Uterus (tissue), 4 donors: ENCODE measurements at places on chromosomes 1 and 21. TPM values are rescaled to one million over a fixed set of nuclear protein-coding genes. Genes with fewer than 3 reads are reported as not detected.

Gene TNFRSF25
- 11.1 TPM for total RNA-seq

Gene EPHA10
- total RNA-seq, result not detected

- DNase-seq, result peak; percentile 74
Observed at GRCh38 chr1:10628685-10629084, 153.9 kb downstream of the PEX14 start.

DNA sequence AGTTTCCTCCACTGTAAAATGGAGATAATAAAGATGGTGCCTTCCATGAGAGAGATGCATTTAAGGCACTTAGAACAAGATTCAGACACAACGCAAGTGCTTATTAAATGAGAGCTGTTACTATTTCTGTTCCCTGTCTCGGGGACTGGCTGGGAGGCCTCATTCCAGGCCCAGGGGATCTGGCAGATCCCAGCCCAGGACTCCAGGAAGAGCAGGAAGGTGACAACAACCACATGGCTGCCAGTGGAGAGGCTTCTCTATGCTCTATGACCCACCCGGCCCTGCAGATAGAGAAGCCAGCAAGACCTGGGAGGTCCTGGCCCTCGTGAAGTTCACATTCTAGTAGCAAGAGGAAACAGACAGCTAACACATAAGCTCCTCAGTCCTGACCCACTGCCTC is 175.5 kb downstream of the ACTL8 start:
- no peak for DNase-seq

DNA sequence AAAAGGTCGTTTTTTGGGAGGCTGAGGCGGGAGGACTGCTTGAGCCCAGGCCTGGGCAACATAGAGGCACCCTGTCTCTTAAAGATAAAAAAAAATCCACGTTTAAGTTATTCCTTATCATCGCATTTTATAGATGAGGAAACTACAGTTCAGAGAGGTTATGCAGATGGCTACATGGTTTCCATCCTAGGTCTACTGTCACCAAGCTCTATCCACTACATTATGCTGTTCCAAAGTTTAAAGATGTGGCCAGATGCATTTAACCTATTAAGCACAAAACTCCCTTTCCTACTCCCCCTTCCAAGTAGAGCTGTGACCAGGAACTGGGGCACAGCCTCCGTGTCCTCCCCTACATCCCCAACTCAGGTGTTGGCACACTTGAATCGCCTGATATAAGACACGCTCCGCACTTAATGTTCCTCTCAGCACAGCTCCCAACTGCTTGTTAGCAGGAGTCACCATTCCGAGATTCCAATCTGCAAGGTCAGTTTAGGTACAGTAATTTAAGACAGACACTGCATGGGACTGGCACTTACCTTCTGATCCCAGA is 1.3 kb downstream of the TAF5L start:
- no peak for DNase-seq

DNA sequence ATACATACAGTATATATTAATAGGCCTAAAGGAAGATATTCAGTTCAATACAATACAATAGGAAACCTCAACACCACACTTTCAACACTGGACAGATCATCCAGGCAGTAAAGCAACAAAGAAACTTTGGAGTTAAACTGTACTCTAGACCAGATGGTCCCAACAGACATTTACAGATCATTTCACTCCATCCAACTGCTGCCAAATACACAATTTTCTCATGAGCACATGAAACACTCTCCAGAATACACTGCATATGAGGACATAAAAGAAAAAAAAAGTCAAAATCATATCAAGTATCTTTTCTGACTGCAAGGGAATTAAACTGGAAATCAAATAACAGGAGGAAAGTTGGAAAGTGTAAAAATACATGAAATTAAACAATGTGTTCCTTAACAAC is 607.5 kb upstream of the BRINP3 start:
- DNase-seq, result no peak

- no peak for DNase-seq
Observed at GRCh38 chr1:9018333-9018732, 7.9 kb downstream of the SLC2A7 start.

DNA sequence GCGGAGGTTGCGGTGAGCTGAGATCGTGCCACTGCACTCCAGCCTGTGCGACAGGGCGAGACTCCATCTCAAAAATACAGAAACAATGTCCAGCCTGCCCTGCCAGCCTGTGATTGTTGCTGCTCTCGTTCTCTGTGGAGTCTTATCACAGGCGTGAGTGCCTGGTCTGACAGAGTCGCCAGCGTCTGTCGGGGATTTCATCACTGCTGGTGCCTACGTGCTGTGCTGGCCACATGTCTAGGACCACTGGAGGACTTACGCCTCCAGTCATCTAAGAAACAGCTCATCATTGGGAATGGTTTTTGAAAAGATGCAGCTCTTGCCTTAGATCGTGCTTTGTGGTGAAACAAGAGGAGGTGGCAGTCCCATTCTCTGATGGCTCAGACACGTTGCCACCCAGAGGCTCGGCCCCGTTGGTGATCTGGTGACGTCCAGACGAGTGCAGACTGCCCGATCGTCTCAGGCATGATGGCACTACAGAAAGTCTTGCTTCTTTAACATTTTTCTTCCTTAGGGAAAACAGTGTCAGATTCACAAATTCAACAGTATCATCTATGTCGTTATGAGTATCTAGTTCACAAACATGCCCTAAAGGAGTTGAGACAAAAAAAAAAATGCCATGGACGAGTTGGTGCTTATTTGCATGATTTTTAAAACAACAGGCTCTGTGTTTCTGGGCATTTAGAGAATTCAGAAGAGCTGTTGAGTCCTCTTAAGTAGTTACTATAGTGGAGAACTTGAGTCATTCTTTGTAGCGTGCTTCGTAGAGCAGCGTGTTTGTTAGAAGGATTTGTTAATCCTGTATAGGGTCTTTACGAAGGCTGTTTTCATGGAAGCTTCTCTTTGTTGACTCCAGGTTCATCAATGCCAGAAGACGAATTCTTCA is 47.5 kb downstream of the CBS start:
- DNase-seq, result no peak

Gene ERG
- total RNA-seq, result 78.6 TPM

DNA sequence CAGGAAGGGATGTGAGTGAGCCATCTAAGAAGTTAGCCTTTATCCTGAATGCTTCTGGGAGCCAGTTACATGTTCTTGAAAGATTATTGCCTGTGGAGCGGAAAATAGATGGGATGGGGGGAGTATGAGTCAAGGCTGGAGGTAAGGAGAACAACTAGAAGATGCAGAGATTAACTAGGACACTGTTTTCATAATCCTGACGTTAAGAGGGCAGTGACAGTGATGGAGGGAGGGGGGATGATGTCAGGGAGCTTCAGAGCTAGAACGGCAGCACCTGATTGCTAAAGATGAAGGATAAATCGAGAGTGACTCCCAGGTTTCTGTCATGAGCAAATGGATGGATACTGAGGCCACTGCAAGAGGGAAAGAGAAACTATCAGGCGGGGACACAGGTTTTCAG is 10.0 kb upstream of the RCSD1 start:
- DNase-seq, result no peak

DNA sequence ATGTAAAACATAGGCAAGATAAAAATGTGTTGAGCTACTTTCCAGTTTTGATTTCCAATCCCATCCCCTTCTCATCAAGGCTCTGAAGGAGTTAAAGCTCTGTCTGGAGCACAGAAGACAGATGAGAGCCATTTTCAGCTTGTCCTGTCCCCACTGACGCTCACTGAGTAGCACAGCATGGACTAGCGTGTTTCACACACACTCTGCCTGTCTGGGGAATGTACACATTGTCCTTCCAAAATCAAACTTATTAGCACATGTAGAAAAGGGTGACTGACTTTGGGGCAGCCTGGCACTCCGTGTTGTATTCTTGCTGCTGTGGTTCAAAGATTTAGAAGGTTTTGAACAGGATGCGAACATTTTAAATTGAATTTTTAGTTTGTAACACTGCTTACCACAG is 139.2 kb downstream of the NEK7 start:
- DNase-seq, result no peak

GRCh38 chr21:23858878-23859277 is 1748.4 kb downstream of the MRPL39 start:
- no peak for DNase-seq

DNA sequence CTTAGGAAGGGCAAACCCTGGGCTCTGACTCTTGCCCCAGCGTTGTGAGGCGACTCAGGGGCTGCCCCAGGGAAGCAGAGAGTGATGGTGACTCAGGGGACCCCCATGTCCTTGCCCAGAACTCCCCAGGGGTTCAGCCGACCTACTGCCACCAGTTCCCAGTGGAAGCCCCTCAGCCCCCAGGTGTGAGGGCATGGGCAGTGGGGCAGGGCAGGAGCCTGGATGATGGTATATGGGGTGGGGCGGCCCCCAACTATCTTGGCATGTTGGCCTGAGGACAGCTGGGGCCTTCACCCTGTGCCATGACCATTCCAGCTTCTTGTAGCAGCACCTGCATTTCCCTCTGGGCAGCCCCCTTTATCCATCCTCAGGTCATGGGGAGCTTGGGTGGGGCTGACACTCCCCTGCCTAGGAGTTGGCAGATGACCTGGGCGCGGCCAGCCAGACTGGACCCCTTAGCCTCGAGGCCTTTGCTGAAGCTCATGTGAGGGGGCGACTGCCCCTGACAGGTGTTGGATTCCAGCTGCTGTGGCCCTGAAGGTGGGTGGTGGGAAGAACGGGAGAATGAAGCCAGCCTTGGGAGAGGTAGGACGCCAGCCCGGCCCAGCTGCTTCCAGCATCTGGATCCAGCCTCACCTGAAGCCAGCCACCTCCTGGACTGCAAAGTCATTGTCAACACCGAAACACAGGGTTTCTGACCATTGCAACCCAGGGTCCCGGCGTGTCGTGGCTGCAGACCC is 1.8 kb upstream of the FNDC10 start:
- no peak for DNase-seq

Gene AGTRAP
- 29.8 TPM for total RNA-seq

Gene MMEL1
- not detected for total RNA-seq

DNA sequence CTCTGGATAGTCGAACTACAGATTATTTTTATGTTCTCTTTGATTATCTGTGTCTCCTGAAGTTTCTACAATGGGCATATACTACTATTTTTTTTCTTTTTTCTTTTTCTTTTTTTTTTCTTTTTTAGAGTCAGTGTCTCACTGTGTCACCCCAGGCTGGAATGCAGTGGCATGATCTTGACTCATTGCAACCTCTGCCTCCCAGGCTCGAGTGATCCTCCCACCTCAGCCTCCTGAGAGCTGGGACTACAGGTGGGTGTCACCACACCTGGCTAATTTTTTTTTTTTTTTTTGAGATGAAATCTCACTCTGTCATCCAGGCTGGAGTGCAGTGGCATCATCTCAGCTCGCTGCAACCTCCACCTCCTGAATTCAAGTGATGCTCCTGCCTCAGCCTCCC is 250.7 kb upstream of the KAZN start:
- no peak for DNase-seq

Gene ST6GALNAC5
- total RNA-seq, result not detected

Gene ZRANB2
- total RNA-seq, result 76.5 TPM

GRCh38 chr1:43460988-43461693 is 7.4 kb upstream of the HYI start:
- no peak for DNase-seq

Gene MYCL
- total RNA-seq, result not detected

DNA sequence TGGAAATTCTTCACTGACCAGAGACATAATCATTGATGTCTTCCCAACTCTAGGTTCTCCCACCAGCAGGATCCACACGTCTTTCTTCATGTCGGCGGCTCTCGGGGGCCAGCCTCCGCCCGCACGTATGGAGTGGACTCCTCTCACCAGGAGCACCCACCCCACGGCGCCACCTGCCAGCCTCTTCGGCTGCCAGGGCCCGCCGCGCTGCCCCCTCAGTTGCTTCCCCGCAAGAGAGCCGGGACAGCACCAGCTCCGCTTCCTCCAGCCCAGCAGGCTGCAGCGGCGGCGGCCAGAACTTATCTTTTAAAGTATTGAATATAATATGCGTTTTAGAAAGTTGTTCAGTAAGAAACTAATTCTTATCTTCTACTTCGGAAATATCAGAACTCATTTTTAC is 273.5 kb downstream of the LIPI start:
- no peak for DNase-seq

- DNase-seq, result peak; percentile 13
Observed at GRCh38 chr21:45017039-45017960, 57.1 kb upstream of the ADARB1 start.

DNA sequence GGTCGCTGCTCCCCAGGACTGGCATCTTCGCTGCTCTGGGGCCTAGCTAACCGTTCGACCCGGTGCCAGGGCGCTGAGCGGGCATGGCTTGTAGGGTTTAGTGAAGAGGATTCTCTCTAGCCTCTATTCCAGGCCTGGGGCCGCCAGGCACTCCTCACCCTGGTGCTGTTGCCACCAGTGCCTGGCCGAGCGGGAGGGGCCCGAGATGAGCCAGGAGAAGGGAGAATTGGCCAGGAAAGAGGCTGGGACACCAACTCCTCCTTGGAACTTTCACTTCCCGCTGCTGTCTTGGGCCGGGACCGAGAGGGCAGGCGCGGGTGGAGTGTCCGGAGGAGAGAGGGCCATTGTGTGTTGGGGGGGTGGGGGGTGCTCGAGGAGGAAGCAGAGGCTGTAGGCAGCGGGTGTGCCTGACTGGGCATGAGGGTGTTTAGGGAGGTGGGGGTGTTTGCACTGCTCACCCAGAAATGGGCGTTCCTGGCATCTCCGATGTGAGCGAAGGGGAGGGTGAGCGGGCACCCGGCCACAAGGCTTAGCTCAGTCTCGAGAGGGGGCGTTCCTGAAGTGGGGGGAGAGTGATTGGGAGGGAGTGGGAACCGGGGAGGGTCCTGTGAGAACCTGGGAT is 772 bp downstream of the ADAM15 start:
- DNase-seq, result peak; percentile 67

Gene LCE6A
- total RNA-seq, result not detected

GRCh38 chr1:32709075-32709474 is 6.5 kb upstream of the SYNC start:
- DNase-seq, result no peak

DNA sequence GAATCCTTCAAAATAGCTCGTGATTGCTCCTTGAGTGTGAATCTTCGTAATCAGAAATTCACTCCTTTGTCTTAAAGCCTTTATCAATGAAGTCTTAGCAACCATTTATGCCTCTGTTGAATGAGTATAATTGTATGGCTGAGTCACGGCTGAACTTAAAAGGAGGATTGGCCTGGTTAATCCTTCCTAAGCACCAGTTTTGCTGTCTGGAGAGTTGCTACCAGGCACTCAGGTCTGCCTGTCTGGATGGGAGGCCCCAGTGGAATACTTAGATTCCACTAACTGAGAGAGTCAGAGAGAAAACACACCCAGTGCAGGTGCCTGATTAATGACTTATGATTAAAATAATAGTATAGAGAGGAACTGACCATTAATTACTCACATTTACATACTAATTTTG is 7.6 kb upstream of the HHAT start:
- DNase-seq, result no peak
